ENCODE measurements at places on chromosomes 16 and 17.

GRCh38 chr17:10772425-10773380 lies 31.2 kb downstream of the TMEM238L start:
- no peak for DNase-seq

DNA sequence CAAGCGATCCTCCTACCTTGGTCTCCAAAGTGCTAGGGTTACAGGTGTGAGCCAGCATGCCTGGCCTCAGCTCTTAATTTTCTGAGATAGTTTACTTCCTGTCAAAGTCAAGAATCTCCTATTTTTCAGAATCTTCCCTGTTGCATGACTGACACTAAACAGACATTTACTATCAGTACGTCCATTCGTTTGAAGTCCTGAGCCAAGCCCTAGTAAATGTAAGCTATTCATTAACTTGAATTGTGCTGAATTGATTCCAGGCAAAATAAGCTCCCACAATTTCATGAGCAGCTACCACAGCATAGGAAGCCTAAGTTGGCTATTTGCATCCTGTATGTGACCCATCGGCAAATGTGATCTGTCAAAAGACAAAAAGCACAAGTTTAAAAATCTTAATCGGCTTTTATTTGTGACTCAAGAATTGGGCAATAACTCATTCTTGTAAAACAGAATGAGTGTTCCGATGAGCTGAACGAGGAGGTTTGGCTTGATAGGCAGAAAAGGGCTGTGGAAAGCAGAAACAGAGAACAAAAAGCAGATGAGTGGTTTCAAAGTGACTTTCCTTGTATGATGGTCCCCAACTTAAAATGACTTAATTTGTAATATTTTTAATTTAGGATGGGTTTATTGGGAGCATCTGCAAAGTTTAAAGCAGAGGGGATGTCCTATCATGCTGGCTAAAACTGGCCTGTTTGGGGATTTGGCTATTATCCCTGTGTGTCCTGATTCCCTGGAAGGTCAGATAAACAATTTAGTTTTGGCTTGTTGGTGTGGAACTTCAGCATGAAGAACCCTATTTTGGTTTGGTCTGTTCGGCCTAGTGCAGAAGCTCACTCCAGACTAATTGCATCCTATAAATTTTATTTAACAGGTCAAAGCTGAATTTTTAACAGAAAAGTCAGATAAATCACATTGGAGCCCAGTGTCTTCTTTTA lies 14.2 kb downstream of the RNF112 start:
- DNase-seq: no peak

DNA sequence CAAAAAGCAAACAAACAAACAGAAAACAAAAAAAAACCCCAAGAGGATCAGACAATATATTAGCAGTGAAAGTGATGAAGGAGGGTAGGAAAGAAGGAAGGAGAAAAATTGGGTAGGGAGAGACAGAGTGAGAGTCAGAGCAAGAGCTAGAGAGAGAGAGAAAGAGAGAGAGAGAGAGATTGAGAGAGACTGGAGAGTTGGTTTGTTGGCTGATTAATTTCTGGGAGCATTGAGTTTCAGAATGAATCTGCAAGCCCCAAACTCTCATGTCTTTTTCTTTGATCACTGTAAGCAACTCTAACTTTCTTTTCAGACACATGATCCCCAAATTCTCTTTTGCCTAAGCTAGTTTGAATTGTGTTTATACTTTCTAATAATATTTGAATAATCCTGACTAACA lies 388.1 kb downstream of the SHISA9 start:
- DNase-seq: no peak

DNA sequence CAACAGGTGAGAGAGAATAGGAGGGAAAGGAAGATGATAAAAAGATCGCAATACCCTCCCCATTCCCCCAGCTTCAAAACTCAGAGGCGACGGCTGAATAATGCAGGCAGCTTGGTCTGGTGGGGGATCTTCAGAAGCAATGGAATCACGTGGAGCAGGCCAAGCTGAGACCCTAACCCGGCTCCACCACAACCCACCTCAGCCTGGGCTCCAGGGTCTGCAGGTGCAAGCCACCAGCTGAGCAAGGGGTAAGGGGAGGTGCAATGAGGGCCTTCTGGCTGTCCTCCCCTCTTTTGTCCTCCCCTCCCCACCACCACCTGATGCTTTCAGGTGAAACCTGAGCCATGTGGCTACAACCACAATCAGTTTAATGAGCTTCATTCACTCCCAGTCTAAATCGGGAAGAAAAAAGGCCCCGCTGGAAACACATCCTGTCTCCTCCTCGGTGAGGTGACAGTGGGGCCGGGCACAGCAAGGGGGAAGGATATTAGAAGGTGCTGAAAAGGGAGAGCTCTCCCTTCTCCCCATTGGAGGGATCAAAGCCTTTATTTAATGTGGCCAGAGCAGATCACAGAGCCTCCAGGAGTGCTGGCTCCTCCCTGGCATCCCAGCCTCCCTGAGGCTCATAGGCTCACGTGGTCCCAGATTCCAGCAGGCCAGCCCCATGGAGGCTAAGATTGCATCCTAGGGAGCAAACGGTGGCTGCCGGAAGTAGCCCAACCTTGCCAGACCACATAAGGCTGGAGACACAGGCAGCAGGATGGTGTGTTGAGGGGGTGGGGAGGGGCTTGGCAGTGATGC lies 261.0 kb downstream of the SOX9 start:
- DNase-seq: no peak

DNA sequence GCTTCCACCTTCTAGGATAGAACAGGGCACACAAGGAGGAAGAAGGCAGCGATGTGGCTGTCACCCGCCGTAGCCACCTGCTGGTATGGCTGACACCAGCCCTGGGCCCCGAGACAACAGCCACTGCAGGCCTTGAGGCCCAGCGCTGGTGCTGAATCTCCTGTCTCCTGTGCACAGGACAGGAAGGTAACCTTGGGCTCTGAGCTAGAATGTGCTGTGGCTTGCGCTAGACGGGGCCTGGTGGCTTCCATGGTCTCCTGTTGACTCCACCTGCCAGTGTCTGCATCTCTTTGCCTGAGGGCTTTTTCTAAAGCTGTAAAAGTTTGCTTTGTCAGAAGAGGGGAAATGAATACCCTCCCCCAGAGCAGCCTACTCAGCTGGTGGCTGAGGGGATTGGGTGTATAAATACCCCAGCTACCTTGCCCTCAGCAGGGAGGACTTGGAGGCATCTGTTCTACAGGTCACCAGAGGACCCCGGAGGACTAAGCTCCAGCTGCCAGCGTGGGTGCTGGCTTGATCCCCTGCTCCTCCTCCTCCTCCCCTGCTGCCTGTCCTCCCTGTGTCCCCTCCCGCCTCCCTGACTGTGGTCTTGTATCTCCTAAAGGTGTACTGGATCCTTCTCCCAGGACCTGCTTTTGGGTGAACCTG lies 76.1 kb upstream of the SDK2 start:
- DNase-seq: no peak

DNA sequence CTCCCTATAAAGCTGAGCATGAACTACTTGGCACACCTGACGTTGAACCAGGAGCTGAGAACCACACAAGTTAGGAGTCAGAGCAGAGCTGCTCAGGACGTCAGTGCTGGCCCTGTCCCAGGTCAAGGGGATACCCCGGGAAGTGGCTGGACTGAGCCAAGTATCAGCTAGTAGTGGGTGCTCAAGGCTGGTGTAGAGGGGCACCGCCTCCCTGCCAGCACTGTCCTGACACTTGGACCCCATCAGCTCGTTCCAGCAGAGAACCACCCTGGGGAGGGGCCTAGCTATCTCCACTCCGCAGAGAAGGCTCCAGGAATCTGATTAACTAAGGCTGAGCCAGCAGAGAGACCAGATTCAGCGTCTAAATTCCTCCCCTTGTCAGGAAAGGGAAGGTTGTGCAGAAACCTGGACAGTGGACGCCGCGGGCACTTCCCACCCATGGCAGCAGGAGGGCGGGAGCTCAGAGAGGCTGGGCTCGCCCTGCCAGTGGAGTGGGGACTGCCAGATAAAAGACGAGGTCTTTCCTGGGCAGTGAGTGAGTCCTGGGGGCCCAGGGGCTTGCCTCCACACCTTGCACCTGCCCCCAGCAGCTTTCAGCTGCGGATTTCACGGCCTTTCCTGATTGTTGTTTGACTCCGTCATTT lies 21.0 kb downstream of the C16orf90 start:
- no peak for DNase-seq

DNA sequence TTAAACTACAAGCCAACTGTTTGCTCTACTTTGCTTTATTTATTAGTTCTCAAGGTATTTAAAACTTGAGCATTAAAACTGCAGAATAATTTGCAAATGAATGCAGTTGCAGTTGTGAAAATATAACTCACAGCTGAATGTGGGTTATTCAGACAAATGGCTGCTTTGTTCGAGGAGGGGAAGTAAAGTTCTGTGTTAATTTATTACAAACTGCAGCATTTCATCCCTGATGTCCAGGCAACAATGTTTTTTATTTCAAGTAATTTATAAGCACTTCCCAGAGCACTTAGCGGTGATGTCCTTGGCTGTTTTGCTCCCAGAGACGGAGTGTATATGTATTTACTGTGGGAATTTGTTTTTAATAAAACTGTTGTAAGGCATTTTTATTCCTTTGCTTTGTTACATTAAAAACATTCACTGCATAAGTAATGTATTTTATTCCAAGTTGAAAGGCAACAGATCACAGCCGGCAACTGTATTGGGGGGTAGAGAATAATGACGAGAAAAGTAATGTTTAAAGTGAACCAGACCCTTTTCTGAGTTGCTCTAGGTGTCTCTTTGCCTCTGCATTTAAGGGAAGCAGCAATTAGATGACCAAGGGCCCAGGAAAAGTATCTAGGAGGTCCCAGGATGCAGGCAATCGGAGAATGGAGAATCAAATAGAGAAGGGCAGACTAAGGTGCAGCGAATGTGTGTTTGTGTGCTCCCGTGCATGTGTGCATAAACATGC lies 291.2 kb upstream of the SALL1 start:
- no peak for DNase-seq

DNA sequence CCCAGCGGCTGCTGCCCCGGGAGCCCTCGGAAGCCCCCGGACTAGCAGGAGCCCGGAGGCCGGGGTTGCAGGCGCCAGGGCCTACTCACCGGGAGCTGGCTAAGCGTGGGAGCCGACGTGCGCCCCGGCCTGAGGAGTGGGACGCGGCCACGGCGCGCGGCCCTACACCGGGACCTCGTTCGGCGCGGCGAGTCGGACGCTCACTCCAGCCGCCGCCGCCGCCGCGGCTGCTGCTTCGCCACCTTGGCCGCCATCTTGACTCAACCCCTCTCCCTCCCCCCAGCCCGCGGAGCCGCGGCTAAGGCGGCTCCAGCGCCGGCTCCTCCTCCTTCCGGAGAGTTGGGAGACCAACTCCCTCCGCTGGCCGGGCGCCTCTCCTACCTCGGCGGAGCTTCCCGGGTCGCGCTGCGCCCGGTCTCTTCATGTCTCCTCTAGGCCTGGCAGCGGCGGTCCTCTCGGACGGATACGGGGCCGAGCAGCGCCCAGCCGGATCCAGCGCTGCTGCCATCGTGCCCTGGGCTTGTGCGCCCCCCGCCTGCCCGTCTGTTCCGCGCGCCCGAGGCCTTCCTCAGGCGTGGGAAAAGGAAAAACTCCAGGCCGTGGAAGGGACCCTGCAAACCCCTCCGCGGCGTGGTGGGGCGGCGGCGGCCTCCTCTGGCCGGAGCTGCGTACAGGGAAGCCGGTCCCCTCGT lies at the start of gene NCOR1:
Gene NCOR1, minus strand, starts transcription at position 262 of the 692 bp plus-strand sequence. CDS start 20,965 bp downstream, outside the sequence.
- DNase-seq: peak; percentile 96

GRCh38 chr17:65902831-65903522 lies 289.0 kb downstream of the CEP112 start:
- no peak for DNase-seq

- no peak for DNase-seq
These were observed 10.3 kb downstream of the MLLT6 start for GRCh38 chr17:38715216-38715943.

GRCh38 chr16:50373345-50373701 lies 4.5 kb upstream of the BRD7 start:
- DNase-seq: no peak

DNA sequence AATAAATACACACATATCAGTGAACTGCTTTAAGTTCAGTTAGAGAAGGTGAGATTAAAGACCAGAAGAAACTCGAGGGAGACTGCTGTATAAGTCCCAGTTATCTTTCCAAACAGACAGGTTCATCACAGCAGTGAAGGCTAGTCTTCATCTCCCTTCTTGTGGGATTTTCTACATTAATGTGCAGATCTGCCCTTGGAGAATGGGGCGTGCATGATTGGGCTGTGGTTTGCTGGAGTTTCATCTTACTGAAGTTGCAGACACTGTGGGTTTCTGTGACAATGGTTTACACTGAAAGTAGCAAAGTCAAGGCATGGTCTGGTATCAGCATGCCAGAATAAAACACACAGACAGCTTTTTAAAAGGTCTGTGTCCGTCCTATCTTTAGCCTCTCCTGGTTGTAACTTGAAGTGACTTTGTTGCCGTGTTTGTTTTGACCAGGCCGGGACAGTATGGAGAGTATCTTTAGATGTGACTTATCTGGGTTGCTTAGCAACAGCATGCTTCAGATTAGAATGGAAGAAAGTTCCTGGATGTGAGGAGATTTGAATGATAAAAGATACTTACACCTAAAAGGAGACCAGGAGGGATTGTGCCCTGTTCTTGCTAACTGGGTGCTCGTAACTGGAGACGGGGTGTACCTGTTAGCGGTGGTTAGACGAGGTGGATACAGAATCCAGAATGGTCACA lies 16.1 kb downstream of the NAA60 start:
- DNase-seq: no peak

DNA sequence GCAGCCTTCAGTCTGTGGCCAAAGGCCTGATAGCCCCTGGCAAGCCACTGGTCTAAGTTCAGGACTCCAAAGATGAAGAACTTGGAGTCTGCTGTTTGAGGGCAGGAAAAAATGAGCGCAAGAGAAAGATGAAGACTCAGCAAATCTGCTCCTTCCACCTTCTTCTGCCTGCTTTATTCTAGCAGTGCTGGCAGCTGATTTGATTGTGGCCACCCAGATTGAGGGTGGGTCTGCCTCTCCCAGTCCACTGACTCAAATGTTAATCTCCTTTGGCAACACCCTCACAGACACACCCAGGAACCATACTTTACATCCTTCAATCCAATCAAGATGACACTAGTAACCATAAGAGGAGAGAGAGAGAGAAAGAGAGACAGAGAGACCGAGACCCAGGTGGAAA lies 127.6 kb downstream of the UTP18 start:
- DNase-seq: no peak

DNA sequence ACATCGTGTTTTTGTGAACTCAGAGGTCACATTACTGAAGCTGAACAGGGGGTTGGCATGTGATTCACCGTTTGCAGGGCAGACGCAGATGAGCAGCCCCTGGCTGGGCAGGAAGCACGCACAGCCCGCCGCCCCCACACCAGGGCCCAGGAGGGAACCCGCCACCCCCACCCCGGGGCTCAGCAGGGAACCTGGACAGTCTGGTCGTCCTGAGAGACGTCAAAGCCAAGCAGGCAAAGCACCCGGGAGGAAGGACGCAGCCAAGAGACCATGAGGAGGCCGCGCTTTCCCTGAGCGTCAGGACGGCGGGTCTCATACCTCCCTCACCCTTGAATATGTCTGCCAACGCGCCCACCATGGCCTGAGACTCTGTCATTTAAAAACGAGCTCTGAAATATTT lies 60.6 kb downstream of the LMF1 start:
- no peak for DNase-seq

DNA sequence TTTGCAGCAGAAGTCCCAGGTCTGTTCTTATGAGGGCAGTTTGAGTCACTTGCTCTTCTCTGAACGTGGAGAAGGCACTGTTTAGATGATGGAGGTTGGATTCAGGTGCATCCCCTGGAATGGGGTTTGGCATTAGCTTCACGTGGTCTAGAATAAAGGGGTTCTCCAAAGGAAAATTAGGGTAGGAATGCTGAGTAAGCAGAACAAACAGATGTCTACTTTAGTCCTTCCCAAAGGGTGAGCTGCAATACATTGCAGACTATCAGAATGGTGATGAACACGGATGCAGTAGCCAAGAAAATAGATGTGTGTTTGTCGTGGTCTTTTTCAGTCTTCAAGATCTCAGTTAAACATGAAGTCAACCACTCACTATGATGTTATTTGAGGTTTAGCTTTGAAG lies 3.3 kb upstream of the CBLN1 start:
- no peak for DNase-seq

All from fibroblast of skin of scalp (primary cell).